ENCODE measurements at places on chromosomes 16 and 17.
A peak's percentile ranks its signal among the peaks of the same experiment; 100 is the strongest.

DNA sequence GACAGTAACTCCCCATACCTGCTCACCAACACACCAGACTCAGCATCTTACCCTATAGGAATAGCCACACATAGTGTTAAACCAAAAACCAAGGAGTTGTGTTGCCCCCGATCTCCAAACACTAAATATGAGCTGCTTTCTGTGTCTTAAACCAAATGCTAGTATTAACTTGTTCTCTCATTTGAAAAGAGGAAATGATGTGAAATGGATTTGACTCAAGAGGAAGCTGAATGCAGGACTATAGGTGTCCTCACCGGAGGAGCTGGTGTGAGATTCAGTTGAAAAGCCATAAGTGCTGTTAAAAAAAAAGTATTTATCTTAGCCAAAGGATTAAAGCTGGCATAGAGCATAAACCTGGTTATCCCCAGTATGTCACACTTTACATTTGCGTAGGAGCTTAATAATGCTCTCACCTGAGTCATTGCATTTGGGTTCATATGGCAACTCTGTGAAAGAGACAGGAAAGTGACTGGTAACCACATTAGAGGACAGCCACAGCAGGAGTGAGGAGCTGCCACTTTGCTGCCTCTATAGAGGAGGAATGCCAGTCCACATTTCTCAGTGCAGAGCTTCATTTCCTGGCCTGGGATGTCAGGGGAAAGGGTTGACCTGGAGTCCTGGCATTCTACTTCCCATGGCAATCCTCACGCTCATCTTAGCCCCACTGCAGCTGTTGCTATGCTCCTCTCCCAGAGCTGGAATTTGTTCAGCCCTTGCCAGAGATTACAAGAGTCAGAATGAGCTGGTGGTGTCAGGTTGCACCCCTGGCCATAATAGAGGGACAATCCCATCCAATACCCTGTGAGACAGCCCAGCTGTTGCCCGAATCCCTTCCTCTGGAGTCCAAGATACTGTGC is 143.3 kb upstream of the ANKFN1 start:
- DNase-seq = no peak

DNA sequence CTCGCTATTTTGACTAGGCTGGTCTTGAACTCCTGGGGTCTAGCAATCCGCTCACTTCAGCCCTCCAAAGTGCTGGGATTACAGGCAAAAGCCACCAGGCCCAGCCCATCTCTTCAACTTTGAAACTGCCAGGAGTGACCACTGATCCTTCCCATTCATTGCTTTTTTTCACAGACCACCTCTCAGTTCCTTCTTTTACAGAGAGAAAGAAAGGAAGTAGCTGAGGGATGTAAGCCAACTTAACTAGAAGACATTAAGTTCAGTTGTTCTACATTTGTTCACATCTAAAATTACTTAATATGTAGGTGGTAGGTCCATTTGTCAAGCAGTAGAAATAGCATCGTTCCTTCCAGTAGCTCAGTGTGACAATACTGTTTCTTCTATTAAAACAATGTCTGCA is 219.8 kb downstream of the STX8 start:
- no peak for DNase-seq

DNA sequence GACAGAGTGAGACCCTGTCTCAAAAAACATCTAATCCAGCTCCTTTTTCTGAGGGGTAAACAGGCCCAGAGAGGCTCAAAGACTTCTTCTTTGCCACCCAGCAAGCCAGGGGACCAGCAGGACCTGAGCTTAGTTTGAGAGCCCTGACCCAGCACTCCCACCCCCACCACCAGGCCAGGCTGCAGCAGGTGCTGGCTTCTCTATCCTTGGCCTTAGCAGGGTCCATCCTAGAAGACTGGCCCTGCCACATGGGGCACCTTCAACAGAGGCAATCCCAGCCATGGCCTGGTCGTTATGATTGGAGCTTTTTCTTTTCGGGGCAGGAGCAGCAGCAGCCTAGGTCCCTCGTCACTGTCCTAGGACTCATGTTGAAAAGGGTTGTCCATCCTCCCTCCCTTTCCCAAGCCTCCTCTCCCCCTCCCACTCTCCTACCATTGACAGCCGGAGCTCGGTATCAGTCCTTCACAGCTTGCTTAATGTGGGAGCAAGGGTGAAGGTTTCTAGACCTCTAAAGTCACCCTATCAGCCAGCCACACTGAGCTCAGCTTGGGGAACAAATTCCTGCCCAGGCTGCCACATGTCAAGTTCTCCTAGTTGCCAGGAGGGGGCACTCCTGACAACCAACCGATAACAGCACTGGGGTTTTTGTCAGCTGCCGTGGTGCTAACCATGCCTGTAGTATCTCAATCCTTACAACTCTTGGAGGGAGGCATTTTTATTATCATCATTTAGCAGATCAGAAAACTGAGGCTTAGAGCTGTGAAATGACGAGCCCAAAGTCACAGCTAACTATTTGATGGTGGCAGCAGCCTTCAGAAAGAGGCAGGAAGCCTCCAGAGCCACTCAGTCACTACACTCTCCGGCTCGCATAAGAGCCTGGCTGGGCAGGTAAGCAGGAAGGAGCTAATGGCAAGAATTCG is 11.2 kb downstream of the MRPL27 start:
- peak; percentile 94 for DNase-seq

DNA sequence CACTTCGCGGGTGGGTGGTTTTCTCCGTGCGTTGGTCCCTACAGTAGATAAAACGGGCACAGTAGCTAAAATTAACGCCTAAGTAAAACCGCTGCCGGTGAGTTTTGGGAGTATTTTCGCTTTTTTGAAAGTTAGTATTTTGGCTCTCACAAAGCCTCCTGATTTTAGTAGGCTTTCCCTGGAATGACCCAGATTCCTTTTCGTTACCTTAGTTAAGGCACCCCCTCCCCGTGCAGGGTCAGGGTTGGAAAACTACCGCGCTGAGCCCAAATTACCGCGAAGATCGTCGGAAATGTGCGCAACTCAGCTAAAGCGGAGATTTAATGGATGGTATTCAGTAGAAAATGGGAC is 28.3 kb upstream of the ST6GALNAC1 start:
- no peak for DNase-seq

- DNase-seq = no peak
Observed at GRCh38 chr17:79246225-79247190, 171.9 kb downstream of the ENGASE start.

DNA sequence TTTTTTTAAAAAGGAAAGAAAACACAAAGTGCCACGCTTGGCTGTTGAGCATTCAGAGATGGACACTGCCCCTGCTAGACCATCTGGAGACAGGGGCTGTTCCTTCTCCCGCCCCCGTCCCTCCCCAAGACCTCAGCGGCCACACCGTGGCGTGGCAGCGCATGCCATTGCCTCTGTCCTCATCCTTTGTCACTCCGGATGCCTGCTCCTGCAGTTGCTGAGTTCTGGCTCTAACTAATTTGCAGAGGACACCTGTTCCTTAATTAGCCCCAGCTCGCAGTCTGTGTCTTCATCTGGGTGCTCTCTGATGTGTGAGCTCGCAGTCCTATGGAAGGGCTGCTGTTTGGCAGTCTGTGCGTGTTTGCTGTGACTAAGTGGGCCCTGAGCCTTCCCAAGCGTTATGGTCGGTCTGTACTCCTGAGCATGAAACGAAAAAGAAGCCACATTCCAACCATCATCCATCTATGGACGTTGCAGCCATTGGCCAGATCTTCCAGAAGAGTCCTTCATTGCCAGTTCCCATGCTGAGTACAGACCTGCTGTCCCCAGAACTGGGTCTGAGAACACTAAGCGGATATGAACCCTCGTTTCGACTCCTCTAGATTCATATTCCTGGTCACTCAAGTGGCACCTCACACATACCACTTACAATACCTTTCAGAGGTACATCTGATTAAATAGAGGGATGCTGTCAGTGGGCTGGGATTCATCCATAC is 40.9 kb upstream of the NAT9 start:
- no peak for DNase-seq

- no peak for DNase-seq
Observed at GRCh38 chr17:2909175-2909845, 113.1 kb downstream of the RAP1GAP2 start.

DNA sequence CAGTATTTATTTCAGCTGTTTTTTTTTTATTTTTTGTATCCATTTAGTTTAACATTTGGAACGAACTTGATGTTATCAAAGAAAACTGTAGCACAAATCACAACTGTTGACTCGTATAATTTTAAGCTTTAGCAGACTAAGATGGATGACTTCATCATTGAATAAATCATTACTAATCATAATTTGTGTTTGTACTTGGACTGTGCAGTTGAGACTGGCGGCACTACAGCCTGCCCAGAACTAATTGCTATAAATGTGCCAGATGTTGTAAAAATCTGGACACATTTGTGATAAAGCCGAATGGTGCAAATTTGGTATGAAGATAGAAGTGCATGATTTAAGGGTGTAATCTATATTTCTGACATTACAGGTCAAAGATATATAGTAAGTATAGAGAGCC is 897.7 kb upstream of the CDH8 start:
- no peak for DNase-seq

DNA sequence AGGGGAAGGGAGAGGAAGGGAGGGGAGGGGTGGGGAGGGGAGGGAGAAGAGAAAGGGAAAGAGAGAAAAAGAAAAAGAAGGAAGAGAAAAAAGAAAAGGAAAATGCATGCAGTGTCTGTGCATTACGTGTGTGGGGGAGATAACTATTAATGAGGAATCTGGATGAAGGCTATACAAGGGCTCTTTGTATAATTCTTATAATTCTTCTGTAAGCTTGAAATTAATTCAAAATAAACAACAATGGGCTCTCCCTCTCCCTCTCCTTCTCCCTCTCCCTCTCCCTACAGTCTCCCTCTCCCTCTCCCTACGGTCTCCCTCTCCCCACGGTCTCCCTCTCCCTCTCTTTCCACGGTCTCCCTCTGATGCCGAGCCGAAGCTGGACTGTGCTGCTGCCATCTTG is 143.4 kb downstream of the VPS53 start:
- no peak for DNase-seq

DNA sequence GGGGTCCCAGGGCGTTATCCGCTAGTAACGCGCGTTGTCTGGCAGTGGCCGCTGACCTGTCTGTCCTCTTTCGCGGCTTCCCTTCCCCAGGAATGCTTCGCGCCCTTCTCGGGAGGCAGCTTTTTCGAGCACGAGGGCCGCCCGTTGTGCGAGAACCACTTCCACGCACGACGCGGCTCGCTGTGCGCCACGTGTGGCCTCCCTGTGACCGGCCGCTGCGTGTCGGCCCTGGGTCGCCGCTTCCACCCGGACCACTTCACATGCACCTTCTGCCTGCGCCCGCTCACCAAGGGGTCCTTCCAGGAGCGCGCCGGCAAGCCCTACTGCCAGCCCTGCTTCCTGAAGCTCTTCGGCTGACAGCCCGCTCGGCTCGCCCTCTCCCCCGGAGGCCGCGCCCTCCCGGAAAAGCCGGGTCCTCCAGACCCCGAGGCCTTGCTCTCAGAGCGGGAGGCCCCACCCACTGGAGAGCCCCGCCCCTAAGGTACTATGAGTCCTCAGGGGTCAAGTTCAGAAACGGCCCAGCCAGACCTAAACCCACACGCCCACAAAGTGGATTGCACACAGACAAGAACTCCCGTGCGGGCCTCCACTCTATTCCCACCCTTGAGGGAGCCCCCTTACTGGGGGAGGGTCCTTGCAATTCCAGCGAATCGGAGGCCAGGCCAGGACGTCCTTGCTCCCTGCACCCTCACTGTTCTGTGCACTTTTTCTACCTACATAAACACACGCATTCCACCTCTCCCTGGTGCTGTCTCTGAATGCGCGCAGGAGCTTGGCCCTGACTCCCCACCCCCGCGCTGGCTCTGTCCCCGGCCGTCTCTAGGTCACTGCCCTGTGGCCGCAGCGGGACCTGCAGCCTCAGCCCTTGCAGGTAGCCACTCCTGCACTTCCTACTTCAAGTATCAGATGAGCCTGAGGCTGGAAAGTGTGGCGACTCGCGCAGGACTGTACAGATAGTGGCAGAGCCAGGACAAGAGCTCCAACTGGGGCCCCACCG is 5.4 kb upstream of the SLC5A2 start:
- DNase-seq = peak; percentile 80

DNA sequence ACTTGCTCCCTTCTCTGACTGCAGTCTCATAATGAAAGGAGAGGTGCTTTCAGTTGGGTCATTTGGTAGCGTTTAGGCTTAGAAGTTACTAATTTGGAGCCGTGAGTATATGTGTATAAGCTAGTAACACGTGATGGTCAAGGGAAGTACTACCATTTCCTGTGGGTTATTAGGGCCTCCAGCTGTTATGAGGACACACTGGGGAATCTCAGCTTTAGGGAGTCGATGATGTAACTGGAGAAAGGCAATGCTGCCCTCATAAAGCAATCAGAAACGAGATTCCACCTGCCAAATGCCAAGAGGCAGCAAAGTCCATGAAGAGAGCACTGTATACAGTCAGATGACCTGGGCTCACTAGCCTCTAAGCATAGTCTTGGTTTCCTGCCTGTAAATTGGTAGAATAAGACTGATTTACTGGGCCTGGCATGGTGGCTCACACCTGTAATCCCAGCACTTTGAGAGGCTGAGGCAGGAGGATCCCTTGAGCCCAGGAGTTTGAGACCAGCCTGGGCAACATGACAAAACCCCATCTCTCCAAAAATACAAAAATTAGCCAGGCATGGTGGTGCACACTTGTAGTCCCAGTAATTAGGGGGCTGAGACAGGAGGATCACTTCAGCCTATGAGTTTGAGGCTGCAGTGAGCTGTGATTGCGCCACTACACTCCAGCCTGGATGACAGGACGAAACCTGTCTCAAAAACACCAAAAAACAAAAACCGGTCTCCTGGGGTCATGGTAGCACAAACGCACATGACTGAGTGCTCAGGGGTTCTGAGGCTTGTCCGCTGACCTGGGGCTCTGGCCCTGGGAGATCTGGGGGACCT is 53.0 kb downstream of the SF3B3 start:
- peak; percentile 40 for DNase-seq

DNA sequence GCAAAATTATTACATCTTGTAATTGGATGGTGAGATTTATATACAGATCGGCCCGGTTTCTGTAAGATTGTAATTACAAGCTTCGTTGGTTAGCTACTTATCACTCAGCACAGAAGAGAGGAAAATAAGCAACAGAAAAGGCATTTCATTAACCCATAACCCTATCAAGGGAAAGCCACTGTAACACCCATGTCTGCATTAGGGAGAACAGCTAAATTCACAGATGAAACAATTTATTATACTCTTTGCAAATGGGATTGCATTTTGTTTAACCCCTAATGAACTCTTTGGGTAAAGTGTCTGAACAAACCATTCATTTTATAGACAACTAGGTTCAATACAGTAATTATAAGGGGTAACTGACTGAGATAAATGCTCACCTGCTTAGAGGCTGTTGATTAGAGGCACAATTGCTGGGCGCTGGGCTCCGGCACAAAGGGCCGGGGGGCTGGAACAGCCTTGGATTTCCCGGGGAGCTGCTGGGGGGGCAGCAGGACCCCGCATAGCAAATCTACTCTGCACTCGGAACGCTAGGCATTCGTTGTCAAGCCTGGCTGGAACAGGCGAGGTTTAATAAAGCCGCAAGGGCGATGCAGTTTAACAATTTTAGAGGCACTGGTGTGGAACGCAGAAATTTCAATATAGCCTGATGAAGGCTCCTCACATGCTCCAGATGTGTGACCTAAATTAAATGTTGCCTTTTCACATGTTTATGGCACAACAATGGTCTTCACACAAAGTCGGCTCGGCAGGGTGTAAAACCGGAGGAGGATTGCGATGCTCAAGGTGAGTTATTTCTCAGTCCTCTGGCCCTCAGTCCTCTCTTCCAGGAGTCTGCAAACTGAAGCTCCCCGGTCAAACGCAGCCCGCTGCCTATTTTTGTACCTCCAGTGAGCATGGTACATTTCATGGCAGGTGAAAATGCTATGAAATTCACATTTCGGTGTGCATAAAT is 134.0 kb upstream of the IRX6 start:
- DNase-seq = no peak

GRCh38 chr17:75810216-75810615 is 25.6 kb downstream of the UNK start:
- DNase-seq = no peak

Measured in hematopoietic multipotent progenitor cell treated with erythropoietin and hydrocortisone succinate and interleukin-3 and kit ligand, for 6 days (in vitro differentiated cells).